ENCODE measurements at places on chromosomes 12 and 14. TPM values are rescaled to one million over a fixed set of nuclear protein-coding genes. Genes with fewer than 3 reads are reported as not detected.

Gene KRT82
- total RNA-seq = not detected

Gene GAS2L3
- 12.8 TPM for total RNA-seq

Gene C12orf50
- not detected for total RNA-seq

- H3K27ac ChIP-seq = no peak overlapping the region
- no peak overlapping the region for H3K4me3 ChIP-seq
- H3K4me1 ChIP-seq = no peaks in the 10 kb centered on the region
- no peak for DNase-seq
- H3K27me3 ChIP-seq = no peaks in the 10 kb centered on the region
Observed at GRCh38 chr12:115273456-115273855, 589.5 kb upstream of the TBX3 start.

GRCh38 chr14:65043893-65044595 is 57.3 kb downstream of the FNTB start:
- H3K36me3 ChIP-seq = peaks cover 30% of the 10 kb centered on the region
- DNase-seq = no peak
- no peaks in the 10 kb centered on the region for H3K4me1 ChIP-seq
- no peaks in the 10 kb centered on the region for H3K27me3 ChIP-seq
- H3K27ac ChIP-seq = no peak overlapping the region

GRCh38 chr12:56258820-56259183 is 618 bp upstream of the ANKRD52 start:
- peak overlapping the region; percentile 75 for H3K27ac ChIP-seq
- H3K27me3 ChIP-seq = no peaks in the 10 kb centered on the region
- DNase-seq = no peak
- peaks cover 18% of the 10 kb centered on the region for H3K36me3 ChIP-seq
- peaks cover 13% of the 10 kb centered on the region for H3K4me1 ChIP-seq

DNA sequence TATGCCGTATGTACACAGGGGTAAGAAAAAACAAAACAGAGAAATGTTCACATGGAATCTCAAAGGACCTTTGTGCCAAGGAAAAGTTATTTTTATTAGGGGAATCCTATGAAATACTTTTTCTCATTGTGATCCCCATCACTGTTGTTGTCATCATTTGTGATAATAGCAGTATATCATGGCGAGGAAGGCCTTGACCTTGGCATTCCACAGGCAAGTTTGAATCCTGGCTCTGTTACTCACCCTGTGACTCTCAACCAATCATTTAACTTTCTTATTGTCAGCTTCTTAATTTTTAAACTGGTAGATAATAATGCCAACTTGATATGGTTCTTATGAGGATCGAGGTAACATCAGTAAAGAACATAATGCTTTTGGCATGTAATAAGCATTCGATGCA is 142.2 kb upstream of the DDHD1 start:
- no peaks in the 10 kb centered on the region for H3K27me3 ChIP-seq
- DNase-seq = no peak
- H3K4me3 ChIP-seq = no peak overlapping the region
- no peaks in the 10 kb centered on the region for H3K36me3 ChIP-seq
- H3K4me1 ChIP-seq = no peaks in the 10 kb centered on the region
- no peak overlapping the region for H3K27ac ChIP-seq

DNA sequence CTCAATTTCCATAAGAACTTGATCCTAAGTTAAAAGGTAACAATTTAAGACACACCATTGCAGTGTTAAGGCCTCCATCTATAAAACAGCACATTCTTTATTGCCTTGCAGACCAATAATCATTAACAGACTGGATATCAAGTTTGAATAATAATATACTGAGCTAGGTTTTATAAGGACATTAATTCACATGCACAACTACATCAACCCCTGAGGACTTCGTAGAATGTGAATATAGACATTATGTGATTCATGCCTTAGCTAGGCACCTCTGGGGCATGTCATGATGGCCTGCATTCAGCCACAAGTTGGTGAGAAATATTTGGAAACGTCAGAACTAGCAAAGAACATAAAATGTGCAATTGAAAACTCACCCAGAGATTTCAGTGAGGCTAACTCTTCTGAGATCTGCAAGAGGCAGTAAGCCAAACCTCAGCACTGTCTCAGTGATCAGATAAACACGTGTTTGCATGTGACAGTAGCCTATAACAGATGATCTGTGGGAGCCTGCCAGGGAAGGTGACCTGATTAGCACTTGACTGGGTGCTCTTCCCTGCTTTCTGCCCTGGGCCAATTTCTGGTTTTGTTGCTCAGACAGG is 492.2 kb downstream of the FLRT2 start:
- H3K4me3 ChIP-seq = no peak overlapping the region
- H3K27me3 ChIP-seq = no peaks in the 10 kb centered on the region
- H3K27ac ChIP-seq = no peak overlapping the region
- no peaks in the 10 kb centered on the region for H3K4me1 ChIP-seq

DNA sequence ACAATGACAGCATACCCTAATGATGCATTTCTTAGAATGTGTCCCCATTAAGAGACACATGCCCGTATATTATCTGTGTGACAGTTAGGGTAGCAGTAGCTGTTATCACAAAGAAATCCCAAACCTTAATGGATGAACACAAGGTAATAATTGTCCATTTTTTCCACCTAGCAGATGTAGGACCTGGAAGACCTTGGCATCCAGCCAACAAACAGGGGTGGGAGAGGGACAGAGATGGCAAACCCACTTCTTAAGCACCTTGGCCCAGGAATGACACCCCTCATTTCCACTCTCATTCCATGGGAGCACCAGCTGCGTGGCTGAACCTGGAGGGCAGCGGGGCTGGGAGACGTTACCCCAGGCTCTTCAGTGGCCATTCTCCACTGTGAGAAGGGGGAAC is 679.0 kb downstream of the AACS start:
- no peak overlapping the region for H3K4me3 ChIP-seq
- H3K27ac ChIP-seq = no peak overlapping the region
- no peaks in the 10 kb centered on the region for H3K4me1 ChIP-seq
- H3K27me3 ChIP-seq = no peaks in the 10 kb centered on the region
- no peak for DNase-seq

DNA sequence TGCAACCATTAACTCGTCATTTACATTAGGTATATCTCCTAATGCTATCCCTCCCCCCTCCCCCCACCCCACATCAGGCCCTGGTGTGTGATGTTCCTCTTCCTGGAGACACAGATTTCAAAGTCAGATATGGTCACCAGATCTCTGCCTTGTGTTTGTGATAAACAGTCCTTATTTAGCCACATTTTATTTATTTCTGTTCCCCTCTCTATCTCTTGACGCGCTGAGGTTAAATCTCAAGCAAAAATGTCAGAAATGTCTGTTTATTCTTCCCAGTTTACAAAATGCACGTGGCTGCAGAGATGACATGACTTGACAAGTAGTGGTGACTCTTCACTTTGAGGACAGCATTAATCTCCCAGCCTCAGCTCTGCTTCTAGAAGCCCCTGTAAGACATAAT is 11.5 kb upstream of the RASSF3 start:
- no peak for DNase-seq
- H3K27me3 ChIP-seq = no peaks in the 10 kb centered on the region
- no peak overlapping the region for H3K27ac ChIP-seq
- H3K4me3 ChIP-seq = no peak overlapping the region
- no peaks in the 10 kb centered on the region for H3K36me3 ChIP-seq

DNA sequence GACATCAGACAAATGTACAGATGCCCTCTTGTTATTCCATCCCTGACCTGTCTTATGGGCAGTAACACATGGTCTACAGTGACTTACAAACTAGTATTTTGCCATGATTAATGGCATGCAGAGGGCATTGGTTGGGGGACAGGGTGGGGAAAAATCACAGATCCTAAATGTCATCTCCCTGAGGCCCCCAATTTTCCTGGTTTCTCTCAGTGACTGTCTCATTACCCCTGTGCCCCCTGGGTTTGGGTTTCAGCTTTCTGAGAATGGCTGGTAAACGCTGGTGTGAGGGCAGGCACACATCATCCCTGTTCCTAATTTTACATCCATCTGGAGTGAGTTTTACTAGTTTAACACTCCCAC is 10.1 kb downstream of the KRT76 start:
- H3K4me1 ChIP-seq = no peaks in the 10 kb centered on the region
- no peak overlapping the region for H3K4me3 ChIP-seq
- H3K27me3 ChIP-seq = no peaks in the 10 kb centered on the region
- no peak for DNase-seq
- H3K36me3 ChIP-seq = no peaks in the 10 kb centered on the region
- H3K27ac ChIP-seq = no peak overlapping the region

DNA sequence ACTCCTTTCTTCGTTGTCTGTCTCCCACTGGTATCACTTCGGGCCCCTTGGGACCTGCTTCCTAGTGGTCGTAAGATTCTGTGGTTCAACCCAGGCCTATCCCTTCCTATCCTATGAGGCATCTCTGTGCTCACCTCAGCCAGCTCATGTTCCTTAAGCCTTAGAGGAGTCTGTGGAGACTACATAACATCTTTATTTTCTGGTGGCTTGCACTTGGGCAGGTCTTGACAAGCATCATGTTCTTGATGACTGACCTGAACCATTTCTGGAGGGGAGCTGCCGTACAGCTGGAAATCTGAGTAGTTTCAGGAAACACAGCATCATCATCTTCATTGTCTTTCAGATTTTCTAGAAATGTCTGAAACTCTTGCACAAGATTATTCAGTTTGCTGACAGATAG is 69.3 kb downstream of the PPFIBP1 start:
- H3K27me3 ChIP-seq = no peaks in the 10 kb centered on the region
- no peak overlapping the region for H3K4me3 ChIP-seq
- DNase-seq = no peak
- no peaks in the 10 kb centered on the region for H3K36me3 ChIP-seq
